ENCODE measurements at places on chromosomes 13 and 19.

GRCh38 chr19:50514346-50515167, 844 bp upstream of the ASPDH start:
- DNase-seq, result no peak

DNA sequence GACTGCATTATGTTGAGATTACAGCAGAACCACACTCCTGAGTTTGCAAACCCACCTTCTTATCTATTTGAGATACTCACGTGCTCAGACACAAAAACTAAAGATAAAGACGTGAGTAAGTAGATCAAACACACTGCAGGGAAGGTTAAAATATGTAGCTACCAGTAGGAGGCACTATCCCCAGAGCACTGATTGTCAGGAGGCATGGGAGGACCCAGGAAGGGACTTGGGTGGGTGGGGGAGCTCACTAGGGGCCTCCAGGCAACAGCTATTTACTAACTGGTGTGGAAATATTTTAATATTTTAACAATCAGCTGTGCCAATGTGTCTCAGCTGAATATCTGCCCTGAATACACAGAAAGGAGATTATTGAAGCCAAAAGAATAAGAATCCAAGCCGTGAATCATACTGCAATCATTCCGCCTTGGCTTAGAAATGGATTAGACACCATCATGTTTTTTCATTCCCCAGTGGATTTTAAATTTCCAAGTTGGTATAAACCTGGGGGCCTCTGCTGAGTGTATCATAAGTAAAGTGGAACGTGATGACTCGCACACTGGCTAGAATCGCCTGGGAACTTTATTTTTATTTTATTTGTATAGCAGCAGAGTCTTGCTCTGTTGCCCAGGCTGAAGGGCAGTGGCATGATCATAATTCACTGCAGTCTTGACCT, 73.2 kb upstream of the CACNA1A start:
- DNase-seq, result no peak

- no peak for DNase-seq
These were observed 141.7 kb upstream of the SERP2 start for GRCh38 chr13:44231786-44232516.

GRCh38 chr19:33871605-33872004, 74.9 kb downstream of the KCTD15 start:
- DNase-seq, result no peak

- peak; percentile 72 for DNase-seq
These were observed at the start of the genes ZNF568 and ZNF829 for GRCh38 chr19:36915992-36916830. Gene ZNF568 (plus strand): TSS chr19:36916332. CDS start chr19:36922771, 6,439 bp downstream. Gene ZNF829 (minus strand): TSS chr19:36916291. CDS start chr19:36915167, 1,124 bp downstream.
